ENCODE measurements at places on chromosomes 11 and 22.

- no peaks in the 10 kb centered on the region for H3K36me3 ChIP-seq
- H3K27ac ChIP-seq = no peak overlapping the region
- H3K4me1 ChIP-seq = no peaks in the 10 kb centered on the region
- no peak for DNase-seq
These were observed 13.0 kb upstream of the MCHR1 start for GRCh38 chr22:40666151-40666848.

- no peak overlapping the region for H3K27ac ChIP-seq
- H3K36me3 ChIP-seq = no peaks in the 10 kb centered on the region
- H3K27me3 ChIP-seq = no peaks in the 10 kb centered on the region
- H3K4me1 ChIP-seq = peaks cover 58% of the 10 kb centered on the region
- no peak overlapping the region for H3K4me3 ChIP-seq
These were observed 1.7 kb upstream of the DIXDC1 start for GRCh38 chr11:111935317-111936039.

GRCh38 chr11:125874556-125875124, 12.8 kb upstream of the HYLS1 start:
- H3K4me1 ChIP-seq = no peaks in the 10 kb centered on the region
- H3K4me3 ChIP-seq = no peak overlapping the region
- H3K36me3 ChIP-seq = no peaks in the 10 kb centered on the region
- no peak overlapping the region for H3K27ac ChIP-seq
- no peaks in the 10 kb centered on the region for H3K27me3 ChIP-seq

- no peak overlapping the region for H3K27ac ChIP-seq
- DNase-seq = no peak
- no peak overlapping the region for H3K4me3 ChIP-seq
- H3K4me1 ChIP-seq = peaks cover 6% of the 10 kb centered on the region
- H3K27me3 ChIP-seq = no peaks in the 10 kb centered on the region
These were observed 49.3 kb upstream of the RDX start for GRCh38 chr11:110345743-110346142.

DNA sequence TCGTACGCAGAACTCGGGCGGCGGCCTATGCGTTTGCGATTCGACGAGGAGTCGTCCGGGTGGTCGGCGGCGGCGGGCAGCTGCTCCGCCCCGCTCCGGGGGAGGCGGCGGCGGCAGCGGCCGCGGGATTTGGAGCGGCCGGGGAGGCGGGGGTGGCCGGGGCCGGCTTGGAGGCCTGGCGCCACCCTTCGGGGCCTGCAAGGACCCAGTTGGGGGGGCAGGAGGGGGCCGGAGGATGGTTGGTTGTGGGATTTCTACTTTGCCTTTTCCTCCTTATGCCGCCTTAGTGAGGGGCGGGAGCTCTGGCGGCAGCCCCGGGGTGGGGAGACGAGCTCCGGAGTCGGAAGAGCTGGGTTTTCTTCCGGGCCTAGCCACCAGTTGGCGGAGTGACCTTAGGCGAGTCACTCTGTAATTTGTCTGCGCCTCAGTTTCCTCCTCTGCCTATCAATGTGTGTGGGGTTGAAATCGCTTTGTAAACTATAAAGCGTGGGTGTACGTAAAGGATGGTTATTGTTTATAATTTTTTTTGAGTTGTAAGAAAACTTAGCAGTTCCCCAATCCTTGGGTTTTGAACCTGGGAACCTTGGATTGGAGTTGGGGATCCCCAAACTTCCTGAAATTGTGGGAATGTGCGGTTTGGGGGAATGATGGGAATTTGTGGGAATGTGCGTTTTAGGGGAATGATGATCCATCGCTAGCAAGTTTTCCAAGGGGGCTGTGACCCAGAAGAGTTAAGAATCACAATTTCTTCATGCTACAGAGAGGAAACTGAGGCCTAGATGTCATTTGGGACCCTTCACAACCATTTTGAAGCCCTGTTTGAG, 679 bp downstream of the TUG1 start:
- peak overlapping the region; percentile 98 for H3K4me3 ChIP-seq
- peak; percentile 38 for DNase-seq
- H3K4me1 ChIP-seq = peaks cover 28% of the 10 kb centered on the region
- H3K27ac ChIP-seq = peak overlapping the region; percentile 91
- H3K27me3 ChIP-seq = no peaks in the 10 kb centered on the region

DNA sequence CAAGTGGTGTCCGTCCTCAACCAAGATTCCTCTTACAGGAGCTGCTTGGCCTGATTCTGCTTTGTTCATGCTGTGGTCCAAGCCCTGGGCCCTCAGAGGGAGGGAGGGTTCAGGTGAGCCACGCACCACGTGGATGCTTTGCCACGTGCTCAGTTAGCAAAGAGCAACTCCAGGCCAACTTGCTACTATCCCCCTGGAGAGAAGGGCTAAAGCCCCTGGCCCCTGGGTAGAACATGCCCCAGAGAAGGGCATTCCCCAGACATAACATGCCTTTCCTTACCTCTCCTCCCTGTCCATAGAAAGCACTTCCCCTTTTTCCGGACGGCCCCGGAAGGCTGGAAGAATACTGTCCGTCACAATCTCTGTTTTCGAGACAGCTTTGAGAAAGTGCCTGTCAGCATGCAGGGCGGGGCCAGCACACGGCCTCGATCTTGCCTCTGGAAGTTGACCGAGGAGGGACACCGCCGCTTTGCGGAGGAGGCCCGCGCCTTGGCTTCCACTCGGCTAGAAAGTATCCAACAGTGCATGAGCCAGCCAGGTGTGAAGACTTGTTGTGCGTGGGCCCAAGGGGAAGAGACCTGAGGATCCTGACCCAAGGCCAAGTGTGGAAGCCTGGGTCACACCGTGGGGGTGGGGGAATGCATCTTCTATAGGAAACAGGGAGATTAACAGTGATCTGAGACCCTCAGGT, 8.8 kb downstream of the FOXR1 start:
- no peak overlapping the region for H3K4me3 ChIP-seq
- no peaks in the 10 kb centered on the region for H3K36me3 ChIP-seq
- DNase-seq = peak; percentile 20
- H3K4me1 ChIP-seq = peaks cover 19% of the 10 kb centered on the region
- H3K27me3 ChIP-seq = no peaks in the 10 kb centered on the region
- H3K27ac ChIP-seq = no peak overlapping the region

- peak overlapping the region; percentile 30 for H3K27ac ChIP-seq
- H3K4me1 ChIP-seq = peaks cover 21% of the 10 kb centered on the region
- no peaks in the 10 kb centered on the region for H3K36me3 ChIP-seq
These were observed 23.7 kb downstream of the SCN4B start for GRCh38 chr11:118128721-118129470.
